Mesothelial cell of epicardium (in vitro differentiated cells): ENCODE measurements at places on chromosomes 6 and 20.

DNA sequence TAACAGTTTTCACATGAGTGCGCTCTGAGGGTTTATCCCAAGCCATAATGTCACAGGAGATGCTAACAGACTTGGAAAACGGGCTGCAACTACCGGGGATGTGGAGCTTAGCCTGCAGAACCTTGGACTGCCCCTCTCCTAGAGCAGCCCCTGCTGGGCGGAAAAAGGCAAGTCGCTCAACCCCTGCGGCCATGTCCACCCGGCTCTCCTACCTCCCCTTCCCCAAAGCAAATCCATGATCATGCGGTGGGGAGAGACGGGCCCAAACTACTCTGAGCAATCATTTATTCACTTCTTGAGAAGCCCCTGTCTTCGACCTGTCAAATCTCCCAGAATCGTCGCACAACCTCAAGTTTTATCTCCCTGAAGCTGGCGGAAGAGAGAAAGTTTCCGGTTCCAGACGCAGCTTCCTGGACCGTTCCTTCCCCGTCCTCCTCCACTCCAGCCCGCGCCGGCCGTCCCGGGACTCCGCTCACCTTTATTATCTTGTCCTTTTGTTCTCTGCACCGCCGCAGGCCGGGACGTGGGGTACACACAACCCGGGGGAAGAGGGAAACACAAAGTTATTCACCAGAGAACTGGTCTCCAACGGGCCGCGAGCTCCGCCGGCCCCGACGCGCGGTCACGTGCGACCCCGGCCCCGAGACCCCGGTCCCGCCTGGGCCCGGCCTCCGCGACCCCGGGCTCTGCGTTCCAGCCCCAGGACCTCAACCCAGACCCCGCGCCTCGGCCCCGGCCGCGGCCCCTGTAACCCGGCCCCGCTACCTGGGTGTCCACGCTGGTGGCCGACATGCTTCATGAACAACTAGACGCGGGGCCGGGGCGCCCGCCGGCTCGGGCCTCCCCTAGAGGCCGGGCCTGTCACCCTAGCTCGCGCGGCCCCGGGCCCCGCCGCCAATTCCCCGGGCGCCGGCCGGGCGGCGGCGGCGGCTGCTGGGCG is 560 bp downstream of the YTHDF1 start:
- DNase-seq = no peak

GRCh38 chr6:141415896-141416295 is 716.8 kb upstream of the GJE1 start:
- DNase-seq = no peak

- DNase-seq = no peak
Observed at GRCh38 chr20:22241609-22242008, 342.8 kb downstream of the FOXA2 start.

DNA sequence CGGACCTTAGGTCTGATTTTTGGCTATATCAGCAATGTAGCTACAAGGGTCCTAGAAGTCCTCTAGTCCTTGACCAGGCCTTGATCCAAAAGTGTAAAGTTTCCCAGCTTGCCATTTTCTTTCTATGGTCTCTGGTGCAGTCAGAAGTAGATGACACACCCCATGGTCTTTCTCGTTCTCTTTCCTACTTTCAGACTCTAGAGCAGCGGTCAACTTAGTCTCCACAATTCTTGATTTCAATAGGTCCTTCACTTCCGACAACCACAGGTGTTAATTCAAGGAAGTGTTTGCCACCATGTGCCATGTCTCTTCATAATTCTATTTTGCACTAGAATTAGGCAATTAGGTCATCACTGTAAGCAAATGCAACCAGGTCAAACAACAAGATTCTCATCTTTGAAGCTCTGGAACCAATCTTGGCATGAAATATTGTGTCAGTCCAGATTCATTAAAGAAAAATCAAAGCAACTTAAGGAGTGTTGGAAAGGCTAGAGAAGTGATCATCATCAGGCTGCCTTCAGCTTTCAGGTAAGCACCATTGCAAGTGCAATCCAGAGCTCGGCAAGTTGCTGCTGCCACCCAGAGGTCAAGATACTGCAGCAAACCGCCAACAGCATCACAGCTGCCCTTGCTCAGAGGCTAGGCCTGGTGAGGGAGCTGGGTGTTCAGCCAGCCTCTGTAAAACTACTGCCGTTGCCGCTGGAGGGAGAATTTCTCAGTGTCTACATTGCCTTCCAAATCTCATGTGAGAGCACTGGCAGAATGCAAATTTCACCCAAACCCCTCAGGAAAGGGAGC is 5.6 kb upstream of the SYNE1 start:
- DNase-seq = no peak

GRCh38 chr6:126127659-126128058 is 141.3 kb downstream of the TRMT11 start:
- no peak for DNase-seq

GRCh38 chr6:8658416-8658815 is 223.1 kb upstream of the SLC35B3 start:
- DNase-seq = no peak

DNA sequence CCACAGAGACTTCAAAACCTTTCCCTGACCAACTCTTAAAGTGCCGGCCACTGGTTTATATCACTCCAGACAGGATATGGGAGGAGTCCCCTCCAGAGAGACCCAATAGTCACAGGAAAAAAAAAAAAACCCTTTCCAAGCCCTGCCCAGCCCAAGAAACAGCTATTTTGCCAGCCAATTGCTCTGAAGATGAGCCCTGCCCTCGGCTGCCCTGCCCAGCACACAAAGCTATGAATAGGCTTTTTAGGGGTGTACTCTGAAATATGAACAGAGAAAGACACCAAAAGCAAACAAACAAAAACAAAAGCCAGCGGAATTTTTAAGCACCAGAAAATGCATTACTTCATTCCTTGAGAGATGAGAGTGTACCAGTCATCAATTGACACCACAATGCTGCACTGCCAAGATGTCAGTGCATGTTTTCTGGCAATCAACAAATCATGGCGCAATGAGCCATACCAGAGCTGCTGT is 275.1 kb downstream of the C6orf118 start:
- DNase-seq = no peak

DNA sequence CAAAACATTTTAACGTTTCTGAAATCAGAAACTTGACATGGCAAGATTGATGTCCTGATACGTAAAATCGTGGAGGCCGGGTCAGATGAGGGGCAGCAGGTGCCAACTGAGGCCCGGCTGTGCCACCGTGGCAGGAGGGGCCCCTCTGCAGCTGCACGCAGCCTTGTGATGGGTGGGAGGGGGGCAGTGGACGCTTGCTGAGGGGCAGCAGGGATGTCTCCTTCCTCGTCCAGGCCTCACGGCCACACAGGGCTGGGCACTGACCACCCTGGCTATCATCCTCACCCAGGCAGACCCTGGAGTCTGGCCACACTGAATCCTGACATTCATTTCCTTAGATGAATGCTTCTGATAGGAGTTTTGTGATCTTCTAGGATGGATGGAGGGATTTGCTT is 114.7 kb downstream of the ERMARD start:
- no peak for DNase-seq

GRCh38 chr6:170137176-170137891 is 153.5 kb downstream of the DLL1 start:
- DNase-seq = peak; percentile 12

GRCh38 chr20:63696628-63697356 is at the start of gene TNFRSF6B:
TNFRSF6B (plus strand) TSS chr20:63696652; CDS start chr20:63696768, 116 bp downstream.
- DNase-seq = no peak

GRCh38 chr20:12207875-12208274 is 290.2 kb downstream of the BTBD3 start:
- DNase-seq = no peak

DNA sequence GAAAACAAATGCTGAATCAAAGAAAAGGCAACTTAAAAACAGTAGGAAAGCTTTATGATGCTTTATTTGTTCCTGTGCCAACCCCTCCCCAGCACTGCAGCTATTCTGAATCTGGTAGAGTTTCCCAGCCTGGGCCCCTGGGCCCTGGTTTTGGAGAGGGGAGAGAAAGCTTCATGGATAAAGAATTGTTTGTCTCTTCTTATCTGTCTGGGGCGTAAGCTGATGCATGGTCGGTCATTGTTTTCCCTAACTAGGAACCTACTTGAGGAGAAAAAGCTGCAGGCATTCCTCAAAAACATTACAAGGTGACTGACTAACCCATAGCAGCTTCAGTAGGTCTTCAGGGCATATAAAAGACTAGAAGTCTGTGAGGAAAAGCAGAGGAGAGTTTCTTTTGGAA is 758.1 kb upstream of the EPHA7 start:
- DNase-seq = no peak

GRCh38 chr6:43243664-43244321 is 512 bp downstream of the TTBK1 start:
- no peak for DNase-seq

- DNase-seq = no peak
Observed at GRCh38 chr6:116096979-116097816, 3.5 kb upstream of the NT5DC1 start.

DNA sequence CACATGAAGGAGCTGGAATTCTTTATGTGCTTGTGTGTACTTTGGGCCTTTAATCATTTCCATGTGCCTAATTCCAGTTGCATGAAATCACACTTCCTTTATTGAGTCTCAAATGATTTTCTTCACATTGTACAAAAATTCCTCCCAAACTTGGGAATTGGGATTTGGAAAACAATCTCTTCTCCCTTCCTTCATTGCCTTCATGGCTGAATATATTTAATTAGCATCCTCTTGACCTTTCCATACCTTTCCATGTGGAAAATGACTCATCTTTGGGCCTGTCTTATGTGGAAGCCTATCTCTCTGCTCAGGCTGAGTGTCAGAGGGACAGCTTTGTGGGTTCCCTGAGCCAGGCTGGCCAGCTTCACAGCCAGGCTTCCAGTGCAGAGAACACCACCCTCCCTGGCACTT is 33.0 kb upstream of the CDH4 start:
- no peak for DNase-seq

DNA sequence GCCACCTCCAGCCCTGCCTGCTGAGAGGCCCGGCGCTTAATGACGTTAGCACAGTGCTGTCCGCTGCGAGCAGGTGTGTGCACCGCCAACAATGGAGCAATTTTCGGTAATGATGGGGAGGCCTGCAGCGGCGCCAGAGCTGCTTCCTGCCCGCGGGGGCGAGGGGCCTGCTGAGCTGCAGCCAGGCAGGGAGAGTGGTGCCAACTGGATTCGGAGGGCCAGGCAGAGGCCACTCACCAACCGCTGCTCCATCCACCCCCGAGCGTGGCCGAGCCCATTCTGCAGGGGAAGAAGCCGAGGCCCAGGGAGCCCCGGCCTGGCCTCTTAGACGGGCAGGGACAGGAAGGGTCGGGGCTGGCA is 9.6 kb downstream of the HRH3 start:
- no peak for DNase-seq

GRCh38 chr6:134574491-134574890 is 256.6 kb upstream of the SGK1 start:
- no peak for DNase-seq

DNA sequence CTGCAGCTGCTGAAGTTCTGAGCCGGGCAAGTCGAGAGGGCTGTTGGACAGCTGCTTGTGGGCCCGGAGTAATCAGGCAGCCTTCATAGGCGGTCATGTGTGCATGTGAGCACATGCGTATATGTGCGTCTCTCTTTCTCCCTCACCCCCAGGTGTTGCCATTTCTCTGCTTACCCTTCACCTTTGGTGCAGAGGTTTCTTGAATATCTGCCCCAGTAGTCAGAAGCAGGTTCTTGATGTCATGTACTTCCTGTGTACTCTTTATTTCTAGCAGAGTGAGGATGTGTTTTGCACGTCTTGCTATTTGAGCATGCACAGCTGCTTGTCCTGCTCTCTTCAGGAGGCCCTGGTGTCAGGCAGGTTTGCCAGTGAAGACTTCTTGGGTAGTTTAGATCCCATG is 21.2 kb upstream of the MAPK13 start:
- no peak for DNase-seq

DNA sequence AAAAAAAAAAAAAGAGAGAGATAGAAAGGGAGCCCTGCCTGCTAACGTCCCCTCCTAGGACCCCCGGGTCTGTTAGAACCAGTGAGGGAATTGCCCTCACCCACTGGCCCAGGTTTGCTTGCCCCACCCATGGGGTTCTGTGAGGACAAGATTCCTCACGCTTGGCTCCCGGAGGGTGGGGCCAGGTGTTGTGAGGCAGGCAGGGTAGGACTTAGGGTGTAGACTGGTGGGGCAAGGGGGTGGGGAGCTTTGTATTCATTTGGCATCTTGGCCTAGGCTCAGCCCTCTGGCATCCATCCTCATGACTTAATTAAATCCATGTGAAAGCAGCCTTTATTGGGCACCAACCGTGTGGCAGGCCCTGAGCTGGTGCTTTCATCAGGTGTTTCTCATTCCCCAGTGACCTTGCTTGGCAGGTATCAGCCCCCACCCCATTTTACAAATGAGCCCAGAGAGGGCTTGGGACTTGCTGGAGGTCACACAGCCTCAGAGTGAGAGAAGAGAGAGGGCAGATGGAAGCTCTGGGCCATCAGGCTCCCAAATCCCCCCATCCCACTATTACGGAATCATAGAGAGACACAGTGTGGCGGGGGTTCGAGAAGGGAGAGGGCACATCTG is 19.0 kb downstream of the RAB44 start:
- no peak for DNase-seq

DNA sequence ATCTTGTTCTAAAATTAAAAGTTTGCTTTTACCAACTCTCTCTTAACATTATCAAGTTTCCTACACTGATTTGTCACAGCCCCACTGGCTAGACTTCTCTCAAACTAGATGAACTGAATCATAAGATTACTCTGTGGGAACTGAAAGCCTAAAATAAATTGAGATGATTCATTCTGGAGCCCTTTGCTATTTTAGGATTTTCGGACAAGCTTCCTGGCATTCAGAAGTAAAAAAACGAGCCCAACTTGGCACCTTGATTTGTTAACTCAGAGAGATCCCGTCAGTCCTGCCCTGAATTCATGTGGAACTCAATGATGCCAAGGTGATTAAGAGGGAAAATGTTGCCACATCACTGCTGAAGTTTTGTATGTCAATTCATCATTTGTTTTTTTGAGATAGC is 122.0 kb upstream of the NRSN1 start:
- DNase-seq = no peak

GRCh38 chr6:45946887-45947286 is 68.8 kb downstream of the CLIC5 start:
- DNase-seq = no peak

DNA sequence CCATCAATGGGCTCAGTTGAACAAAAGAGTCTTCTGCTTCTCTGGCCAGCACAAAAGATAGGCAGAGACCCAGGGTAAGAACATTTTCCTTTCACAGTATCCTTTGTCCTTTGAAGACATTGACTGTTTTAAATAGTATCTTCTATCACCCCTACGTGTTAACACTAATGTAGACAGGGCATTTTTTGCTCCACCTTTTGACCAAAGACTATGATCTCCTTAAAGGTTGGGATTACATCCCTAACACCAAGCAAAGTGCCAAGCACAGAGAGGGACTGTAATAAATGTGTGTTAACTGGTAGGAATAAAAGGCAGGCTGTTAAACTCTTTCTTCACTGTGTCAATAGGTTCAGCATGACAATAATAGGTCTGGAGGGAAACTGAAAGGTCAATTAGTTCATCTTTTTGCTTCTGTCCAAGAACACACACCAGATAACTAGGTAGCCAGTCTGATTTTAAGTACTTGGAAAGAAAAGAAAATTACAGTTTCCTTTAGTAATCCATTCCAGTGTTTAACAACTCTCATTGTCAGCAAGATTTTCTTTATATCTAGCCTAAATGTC is 63.6 kb upstream of the NOX3 start:
- DNase-seq = no peak
